ENCODE measurements at places on chromosomes 1 and 21.

- no peak for DNase-seq
Measured at GRCh38 chr1:172894349-172895049, 156.2 kb downstream of the TNFSF18 start.

DNA sequence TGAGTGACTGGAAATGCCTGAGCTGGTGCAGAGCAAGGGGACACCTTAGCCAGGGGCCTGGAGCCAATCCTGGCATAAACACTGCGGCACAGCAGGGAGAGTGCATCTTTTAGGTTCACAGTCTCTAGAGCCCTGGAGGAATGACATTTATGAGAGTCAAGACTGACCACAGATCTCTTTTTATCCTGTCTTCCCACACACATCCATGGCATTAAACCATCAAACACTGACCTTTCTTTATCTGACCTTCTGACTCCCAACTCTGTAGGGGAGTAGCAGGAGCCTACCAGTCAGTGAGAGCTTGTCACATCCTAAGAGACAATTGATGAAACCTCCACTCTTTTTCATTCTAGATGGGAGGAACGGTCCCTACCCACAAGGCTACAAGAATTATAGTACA is 7.9 kb downstream of the CD34 start:
- DNase-seq: no peak

DNA sequence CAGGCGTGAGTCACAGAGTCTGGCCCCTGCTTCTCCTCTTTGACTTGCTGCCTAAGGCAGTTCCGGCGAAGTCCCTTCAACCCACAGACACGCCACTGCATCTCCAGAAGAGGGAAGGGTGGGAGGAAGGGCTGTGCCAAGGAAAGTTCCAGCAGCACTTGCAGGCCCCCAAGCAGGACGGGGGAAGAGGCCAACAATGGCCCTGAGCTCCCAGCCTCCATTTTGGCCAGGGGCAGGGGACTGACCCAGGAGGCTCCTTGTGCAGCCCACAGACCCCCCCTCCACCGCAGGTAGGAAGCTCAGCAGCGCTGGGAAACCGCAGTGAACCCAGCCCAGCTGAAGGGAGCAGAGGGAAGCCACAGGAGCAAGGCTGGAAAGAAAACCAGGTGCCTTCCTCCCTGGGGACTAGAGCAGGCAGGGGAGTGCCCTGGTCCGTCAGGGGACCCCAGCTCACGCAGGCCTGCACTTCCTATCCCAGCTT is 35.4 kb downstream of the ACOT7 start:
- DNase-seq: no peak

- no peak for DNase-seq
Measured at GRCh38 chr1:90925928-90926869, 95.6 kb downstream of the ZNF644 start.

DNA sequence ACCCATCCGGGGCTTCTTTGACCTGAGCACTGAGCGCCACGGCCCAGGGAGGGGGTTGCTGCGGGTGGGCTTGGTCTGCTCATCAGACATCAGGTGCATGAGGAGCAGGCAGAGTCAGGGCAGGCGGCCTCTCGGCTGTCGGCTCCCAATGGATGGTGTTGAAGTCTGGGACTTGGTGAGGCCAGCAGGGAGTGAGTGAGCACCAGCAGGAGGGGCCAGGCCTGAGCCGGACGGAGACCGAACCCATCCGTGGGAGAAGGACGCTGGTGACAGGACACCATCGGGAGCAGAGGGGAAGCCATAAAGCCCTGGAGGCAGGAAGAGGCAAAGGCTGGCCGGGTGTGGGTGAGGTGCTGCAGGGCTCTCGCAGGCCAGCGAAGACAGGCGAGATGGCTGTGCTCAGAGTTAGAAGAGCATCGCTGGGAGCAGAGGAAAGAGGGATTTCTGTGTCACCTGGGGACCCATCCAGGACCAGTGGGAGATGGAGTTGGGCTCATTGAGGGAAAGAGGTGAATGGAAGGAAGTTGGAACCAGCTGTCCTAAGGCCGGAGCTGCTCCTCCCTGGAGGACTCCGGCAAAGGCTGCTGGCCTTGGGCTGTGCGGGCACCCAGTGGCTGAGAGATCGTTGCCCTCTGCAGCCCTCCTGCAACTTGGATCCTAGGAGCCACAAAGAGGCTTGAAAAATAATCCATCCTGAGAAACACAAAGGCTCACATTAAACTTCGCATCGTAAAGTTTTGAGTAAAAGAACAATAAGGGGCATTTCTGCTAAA is 49.9 kb downstream of the PDE9A start:
- no peak for DNase-seq
